ENCODE measurements at places on chromosomes 1 and 21.

DNA sequence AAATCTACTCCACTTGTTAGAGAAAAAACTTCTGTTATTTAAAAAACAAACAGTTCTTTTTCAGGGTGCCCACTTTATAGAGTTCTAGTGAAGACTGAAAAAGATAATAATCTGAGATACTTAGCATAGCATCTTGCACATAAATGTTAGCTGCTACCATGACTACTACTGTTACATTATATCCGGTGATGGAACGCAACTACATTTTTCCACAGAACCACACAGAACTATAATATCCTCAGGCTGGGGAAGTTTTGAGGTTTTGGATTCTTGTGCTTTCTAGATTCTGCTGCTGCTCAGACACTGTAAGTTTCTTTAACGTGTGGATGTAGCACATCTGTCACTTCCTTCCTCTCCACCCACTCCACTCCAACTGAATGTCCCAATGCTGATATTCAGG, 110.3 kb downstream of the PTPN14 start:
- DNase-seq = no peak

- DNase-seq = no peak
Measured at GRCh38 chr1:30533796-30534550, 189.4 kb downstream of the MATN1 start.

DNA sequence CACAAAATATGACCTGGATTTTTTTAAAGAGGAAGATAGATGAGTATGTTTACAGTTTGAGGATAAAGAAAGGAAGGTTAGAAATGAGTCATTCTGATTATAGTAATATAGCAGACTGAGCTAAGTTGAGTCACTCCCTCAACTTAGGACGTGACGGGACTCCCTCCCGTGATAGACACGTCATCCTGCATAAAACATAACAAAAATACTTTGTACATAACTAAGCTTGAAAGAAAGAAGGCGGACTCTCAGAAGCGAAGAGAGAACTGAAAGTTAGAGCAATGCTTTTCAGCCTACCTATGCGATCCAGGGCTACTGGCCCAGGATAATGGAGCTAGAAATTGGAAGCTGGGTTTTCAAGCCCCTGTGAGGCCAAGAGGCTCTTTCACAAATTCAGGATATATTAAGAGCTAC, 53.0 kb upstream of the DESI2 start:
- peak; percentile 28 for DNase-seq

GRCh38 chr21:17650292-17650691, 37.6 kb upstream of the BTG3 start:
- DNase-seq = no peak
